BJ (cell line): ENCODE measurements at places on chromosomes 4 and X. TPM values are rescaled to one million over a fixed set of nuclear protein-coding genes. Genes with fewer than 3 reads are reported as not detected.

DNA sequence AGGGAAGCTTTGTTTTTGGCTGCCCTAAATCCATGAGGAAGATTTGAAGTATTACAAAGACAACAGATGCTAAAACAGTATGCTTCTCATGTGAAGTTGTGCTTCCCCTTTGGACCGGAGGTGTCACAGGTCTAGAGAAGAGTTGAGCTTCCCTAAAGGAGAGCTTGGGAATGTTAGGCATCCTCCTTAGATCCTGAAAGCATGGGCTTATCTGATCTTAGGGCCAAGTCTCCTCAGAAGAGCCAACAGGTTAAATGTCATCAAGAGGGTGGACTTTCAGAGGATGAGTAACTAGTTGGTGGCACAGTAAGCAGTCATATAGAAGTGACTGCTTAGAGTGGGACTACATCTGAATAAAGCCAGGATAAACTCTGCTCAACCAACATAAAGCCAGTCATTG lies 205.4 kb downstream of the RPA4 start:
- DNase-seq: no peak

DNA sequence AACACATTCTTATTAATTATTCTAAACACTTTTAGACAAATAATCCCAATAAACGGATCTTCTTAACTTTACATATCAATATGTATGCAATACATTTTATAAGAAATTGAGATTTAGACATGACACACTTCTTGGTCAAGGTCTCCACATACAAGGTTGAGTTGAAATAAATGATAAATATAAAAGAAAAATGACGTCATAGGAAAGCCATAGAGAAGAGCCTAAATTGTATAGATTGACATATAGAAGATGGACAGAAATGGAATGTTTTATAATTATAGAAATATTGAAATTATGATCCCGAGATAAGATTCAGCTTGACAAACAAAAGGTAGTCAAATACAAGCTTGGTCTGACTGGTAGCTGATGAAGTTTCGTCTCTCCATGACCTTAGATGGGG lies 87.4 kb downstream of the RNF150 start:
- no peak for DNase-seq

- no peak for DNase-seq
Observed at GRCh38 chr4:102399021-102399420, 53.7 kb upstream of the SLC39A8 start.

GRCh38 chrX:108211301-108211700 lies 119.7 kb downstream of the ATG4A start:
- DNase-seq: no peak

- no peak for DNase-seq
Observed at GRCh38 chrX:69320116-69320515, 154.9 kb upstream of the PJA1 start.

DNA sequence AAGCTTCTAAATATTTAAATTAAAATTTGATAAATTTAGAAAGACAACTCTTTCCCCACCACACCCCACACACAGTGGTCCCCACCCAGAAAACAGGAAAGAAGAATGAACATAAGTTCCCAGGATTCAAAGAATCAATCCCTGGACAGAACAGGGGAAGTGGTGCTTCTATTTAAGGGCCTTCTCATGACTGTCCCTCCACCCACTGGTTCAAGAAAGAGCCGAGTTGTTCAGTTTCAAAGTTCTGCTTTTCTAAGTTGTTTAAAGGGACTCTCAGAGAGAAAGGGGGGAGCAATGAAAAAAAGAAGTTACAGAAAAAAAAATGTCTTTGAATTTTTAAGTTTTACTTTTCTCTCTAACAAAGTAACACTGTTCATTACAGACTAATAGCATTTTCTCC lies 195.8 kb downstream of the PDGFC start:
- no peak for DNase-seq

- no peak for DNase-seq
Observed at GRCh38 chr4:62513306-62513705, 1313.2 kb downstream of the ADGRL3 start.

GRCh38 chr4:77126809-77127208 lies 30.2 kb upstream of the CCNG2 start:
- no peak for DNase-seq

Gene MYOZ2
- polyA plus RNA-seq: 0.17 and 0.29 TPM in 2 replicates

Gene ITGB1BP2
- polyA plus RNA-seq: 6.8 and 10.5 TPM in 2 replicates

Gene FAM13A
- 9.5 and 12.3 TPM in 2 replicates for polyA plus RNA-seq

Gene GRIA2
- polyA plus RNA-seq: not detected in 2 replicates
